ENCODE measurements at places on chromosomes 6 and 20. TPM values are rescaled to one million over a fixed set of nuclear protein-coding genes. Genes with fewer than 3 reads are reported as not detected.

The TPD52L1 gene
- not detected for total RNA-seq

The NEU1 gene
- 40.2 TPM for total RNA-seq

The OTOR gene
- not detected for total RNA-seq

The SSTR4 gene
- total RNA-seq: not detected

The RHAG gene
- not detected for total RNA-seq

The OVOL2 gene
- total RNA-seq: not detected

The ECT2L gene
- 2.7 TPM for total RNA-seq

The DEF6 gene
- 1.8 TPM for total RNA-seq

The TLDC2 gene
- total RNA-seq: not detected

Measured in glutamatergic neuron (in vitro differentiated cells).